K562 (cell line): ENCODE measurements at places on chromosomes 5 and 9. TPM values are rescaled to one million over a fixed set of nuclear protein-coding genes. Genes with fewer than 3 reads are reported as not detected.

HAVCR2 gene
- not detected in 2 replicates for total RNA-seq

CD14 gene
- total RNA-seq: 0.31 and 0.47 TPM in 2 replicates

PCDHA13 gene
- not detected in 2 replicates for total RNA-seq

SLC46A2 gene
- 0.07 TPM in 1 of 2 replicates, not detected in the other for total RNA-seq

SH3GL2 gene
- total RNA-seq: not detected in 2 replicates

DNA sequence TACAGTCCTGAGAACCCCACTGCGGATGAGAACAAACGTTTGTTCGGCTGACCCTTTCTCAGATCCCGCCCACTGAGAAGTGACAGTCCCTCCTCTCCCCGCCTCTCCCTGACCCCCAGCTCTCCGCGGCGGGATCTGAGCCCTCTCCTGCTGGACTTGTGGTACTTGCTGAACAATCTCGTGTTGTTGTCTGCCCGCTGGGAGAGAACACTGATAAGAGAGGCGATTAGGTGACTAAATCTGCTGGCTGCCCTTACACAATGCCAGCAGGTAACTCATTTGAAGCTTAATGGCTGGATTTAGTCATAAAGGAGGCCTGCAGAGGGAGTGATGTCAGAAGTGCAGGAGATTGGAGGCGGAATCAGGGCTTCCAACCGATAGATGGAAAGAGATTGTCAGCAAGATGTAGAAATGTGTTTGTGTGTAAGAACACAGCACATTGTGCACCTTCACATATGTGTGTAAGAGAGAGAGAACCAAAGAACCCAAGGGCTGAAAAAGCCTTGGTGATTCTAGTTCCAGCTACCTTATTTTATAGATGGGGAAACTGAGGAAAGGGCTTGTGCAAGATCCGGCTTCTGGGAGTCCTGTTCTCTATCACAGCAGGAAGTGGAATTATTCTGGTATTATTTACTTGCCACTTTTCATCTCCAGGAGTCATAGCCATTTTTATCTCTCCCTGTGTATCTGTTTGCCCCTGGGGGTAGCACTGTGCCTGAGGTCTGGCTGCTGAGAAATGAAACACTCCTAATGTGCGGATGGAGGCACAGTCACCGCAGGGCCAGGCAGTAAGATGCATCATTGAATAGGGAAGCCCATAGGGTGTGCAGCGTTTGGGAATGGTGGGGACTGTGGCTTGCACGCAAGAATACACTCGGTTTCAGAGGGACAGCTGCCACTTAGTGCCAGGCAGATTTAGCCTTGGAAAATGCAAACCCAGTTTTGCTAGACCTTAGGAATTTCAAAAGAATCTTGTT, 203.7 kb upstream of the MSX2 start:
- H3K36me3 ChIP-seq: no peaks in the 10 kb centered on the region
- no peak overlapping the region for H3K27ac ChIP-seq
- H3K4me1 ChIP-seq: no peaks in the 10 kb centered on the region
- H3K4me3 ChIP-seq: no peak overlapping the region
- no peak for DNase-seq
- H3K27me3 ChIP-seq: peaks cover 19% of the 10 kb centered on the region

DNA sequence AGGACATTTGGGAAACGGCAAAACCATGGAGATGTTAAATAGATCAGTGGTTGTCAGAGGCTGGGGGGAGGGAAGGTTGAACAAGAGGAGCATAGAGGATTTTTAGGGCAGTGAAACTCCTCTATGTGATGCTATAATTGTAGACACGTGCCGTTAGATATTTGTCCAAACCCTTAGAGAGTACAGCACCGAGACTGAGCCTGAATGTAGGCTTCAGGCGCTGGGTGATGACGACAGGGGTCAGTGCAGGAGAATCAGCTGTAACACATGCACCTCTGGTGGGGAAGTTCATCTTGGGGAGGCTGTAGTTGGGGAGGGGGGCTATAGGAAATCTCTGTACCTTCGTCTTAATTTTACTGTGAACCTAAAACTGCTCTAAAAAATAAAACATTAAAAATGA, 22.2 kb upstream of the CLPTM1L start:
- peak; percentile 38 for DNase-seq
- H3K4me1 ChIP-seq: no peaks in the 10 kb centered on the region
- no peaks in the 10 kb centered on the region for H3K36me3 ChIP-seq
- H3K4me3 ChIP-seq: no peak overlapping the region
- H3K27me3 ChIP-seq: peaks cover 78% of the 10 kb centered on the region

DNA sequence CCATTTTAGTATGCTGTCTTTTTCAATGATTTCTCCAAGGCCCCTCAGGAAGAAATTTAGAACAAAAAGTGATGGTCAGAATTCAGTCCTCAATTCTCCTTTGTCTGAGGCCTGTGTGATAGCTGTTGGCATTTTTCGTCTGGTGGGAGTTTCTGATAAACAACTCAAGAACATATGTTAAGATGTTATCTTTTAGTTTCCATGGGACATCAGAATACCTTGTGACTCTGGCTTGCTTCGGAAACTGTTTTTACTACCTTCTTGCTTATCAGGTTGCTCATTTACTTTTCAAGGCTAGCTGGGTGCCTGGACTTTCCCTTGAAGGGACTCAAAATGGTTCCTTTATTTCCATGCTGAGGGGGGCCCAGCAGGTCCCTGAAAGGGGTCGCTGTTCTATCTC, 97.2 kb downstream of the INVS start:
- no peak overlapping the region; the same call in 2 of the 3 replicates for H3K27ac ChIP-seq
- no peak overlapping the region for H3K4me3 ChIP-seq
- no peaks in the 10 kb centered on the region for H3K27me3 ChIP-seq
- peak; percentile 44 for DNase-seq
- no peaks in the 10 kb centered on the region for H3K36me3 ChIP-seq

- no peak overlapping the region for H3K27ac ChIP-seq
- no peaks in the 10 kb centered on the region for H3K27me3 ChIP-seq
- DNase-seq: no peak
- no peaks in the 10 kb centered on the region for H3K4me1 ChIP-seq
- H3K36me3 ChIP-seq: no peaks in the 10 kb centered on the region
- no peak overlapping the region for H3K4me3 ChIP-seq
Measured at GRCh38 chr9:20568400-20568799, 53.9 kb downstream of the MLLT3 start.

DNA sequence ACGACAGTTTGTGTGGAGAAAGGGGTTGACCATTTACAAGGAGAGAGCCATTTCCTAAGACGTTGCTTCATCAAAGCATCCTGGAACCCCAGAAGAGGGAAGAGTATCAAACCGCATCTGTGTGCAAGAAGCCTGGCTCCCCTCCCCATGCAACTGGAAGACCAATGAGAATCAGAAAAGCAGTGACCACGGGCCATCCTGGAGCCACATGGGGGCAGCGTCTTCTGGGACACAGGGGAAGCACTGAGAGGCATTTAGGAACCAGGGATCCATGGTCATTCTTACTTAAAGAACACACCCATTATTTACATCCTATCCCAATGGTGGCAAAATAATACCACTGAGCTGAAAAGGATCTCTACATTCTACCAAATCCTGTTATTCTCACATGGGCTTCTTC, 29.3 kb downstream of the SEMA5A start:
- no peak for DNase-seq
- H3K27ac ChIP-seq: no peak overlapping the region
- no peak overlapping the region for H3K4me3 ChIP-seq
- H3K27me3 ChIP-seq: no peaks in the 10 kb centered on the region
- H3K4me1 ChIP-seq: no peaks in the 10 kb centered on the region

DNA sequence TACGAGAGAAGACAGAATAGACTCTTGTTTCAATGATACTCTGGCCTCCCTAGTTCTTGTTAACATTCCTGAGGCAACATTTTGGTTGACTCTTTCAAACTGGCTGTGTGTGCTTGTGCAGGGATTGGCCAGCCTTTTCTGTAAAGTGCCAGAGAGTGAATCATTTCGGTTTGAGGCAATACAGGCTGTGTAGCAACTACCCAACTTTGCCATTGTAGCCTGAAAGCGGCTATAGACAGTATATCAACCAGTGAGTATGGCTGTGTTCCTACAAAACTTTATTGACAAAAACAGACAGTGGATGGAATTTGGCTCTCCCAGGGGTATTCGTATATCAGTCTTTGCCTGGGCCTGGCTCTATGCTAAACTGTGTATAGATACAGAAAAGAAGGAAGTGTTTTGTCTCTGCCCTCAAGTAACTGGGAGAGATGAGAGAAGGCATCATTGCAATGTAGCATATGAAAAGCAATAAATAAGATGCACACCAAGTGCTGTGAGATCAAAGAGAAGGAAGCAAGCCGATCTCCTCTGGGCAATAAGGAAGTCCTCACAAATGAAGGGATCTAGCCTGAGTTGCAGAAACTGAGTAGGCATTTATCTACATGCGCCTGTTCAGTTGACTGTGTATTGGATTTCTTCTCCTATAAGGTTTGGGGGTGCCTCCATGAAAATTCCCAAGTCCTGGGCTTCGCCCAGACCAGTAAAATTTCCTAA, 568.0 kb upstream of the KLF4 start:
- no peaks in the 10 kb centered on the region for H3K36me3 ChIP-seq
- H3K27me3 ChIP-seq: no peaks in the 10 kb centered on the region
- H3K27ac ChIP-seq: no peak overlapping the region
- H3K4me3 ChIP-seq: no peak overlapping the region

DNA sequence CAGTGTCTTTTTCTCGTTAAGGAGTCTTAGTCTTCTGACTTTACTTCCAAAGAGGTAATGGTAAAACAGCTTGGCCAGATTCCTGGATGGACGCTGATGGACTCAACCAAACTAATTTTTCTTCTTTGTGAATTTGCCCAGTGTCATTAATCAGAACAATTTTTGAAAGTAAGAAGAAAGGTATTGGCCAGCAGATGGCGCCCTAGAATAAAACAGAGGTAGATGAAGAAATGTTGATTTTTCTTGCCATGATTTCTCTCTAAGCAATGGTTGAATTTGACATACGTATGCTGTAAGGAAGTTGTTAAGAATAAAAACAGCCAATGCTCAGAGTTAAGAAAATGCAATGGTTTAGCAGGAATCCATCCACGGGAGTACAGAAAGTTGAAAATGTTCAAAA, 500.0 kb downstream of the DIRAS2 start:
- H3K27ac ChIP-seq: no peak overlapping the region
- no peaks in the 10 kb centered on the region for H3K4me1 ChIP-seq
- H3K4me3 ChIP-seq: no peak overlapping the region
- DNase-seq: peak; percentile 6
- H3K36me3 ChIP-seq: no peaks in the 10 kb centered on the region
- no peaks in the 10 kb centered on the region for H3K27me3 ChIP-seq

DNA sequence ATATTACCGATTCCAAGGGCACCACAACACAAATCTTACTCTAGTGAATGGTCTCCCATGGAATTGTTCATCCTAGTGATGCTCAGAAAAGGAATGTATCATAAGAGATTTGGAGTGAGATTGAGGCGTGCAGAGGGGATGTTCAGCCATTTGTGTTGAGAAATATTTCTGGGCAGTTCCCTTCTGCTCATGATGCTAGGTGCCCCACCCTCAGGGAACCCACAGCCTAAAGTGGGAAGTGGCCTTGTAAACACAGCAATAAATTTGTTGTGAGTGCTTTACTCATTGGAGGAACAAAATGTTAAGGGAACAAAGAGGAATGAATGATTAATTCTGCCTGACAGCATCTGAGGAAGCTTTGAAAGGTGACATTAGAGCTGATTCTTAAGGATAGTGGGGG, 129.9 kb downstream of the TLE4 start:
- no peak overlapping the region for H3K4me3 ChIP-seq
- H3K27me3 ChIP-seq: no peaks in the 10 kb centered on the region
- H3K27ac ChIP-seq: no peak overlapping the region
- no peaks in the 10 kb centered on the region for H3K4me1 ChIP-seq

GRCh38 chr5:32551194-32551593, 34.2 kb upstream of the SUB1 start:
- no peaks in the 10 kb centered on the region for H3K27me3 ChIP-seq
- no peak for DNase-seq
- H3K4me3 ChIP-seq: no peak overlapping the region
- H3K4me1 ChIP-seq: no peaks in the 10 kb centered on the region

DNA sequence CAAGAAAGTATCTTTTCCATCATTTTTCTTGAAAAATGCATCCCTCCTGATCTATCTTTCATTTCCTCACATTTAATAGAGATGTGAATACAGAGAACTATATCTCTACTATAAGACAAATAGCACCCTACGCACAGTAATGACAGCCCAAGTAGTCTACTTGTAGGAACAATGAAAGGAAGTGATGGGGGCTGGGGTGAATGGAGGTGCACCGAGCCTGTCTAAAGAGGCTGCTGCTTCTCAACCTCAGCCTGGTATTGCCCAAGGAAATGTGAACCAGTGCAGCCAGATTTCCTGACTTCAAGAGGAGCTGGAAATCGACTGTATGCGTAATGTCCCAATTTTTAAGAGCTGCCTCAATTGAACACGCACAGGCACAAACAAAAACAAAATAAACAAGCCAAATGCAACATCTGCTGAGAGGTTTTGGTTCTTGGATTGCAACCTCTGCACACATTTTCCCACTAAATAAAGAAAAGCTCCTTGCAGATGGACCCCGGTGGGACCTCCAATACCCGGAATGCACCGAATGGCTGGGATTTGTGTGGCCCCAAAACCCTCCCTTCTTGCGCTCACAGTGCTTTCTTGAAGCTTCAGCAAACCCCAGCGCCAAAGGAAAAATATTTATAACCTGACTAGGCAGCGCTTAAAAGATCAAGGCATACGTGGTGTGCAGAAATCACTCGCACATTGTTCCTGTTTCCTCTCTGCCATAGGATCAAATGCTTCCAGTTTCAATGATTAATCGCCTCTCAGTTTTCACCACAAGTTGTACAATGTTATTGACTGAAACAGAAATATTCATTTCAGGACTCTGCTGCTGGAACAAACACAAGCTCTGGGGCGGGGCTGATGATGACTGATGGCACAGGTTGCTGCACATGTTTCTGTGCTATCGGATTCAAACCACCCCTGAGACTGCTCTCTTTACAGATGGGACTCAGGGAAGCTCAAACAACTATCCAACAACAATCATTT, 68.3 kb downstream of the KCNIP1 start:
- no peaks in the 10 kb centered on the region for H3K36me3 ChIP-seq
- H3K27ac ChIP-seq: no peak overlapping the region
- peaks cover 23% of the 10 kb centered on the region; the same call in 1 of the 2 replicates for H3K27me3 ChIP-seq
- no peak overlapping the region for H3K4me3 ChIP-seq
- no peaks in the 10 kb centered on the region for H3K4me1 ChIP-seq

DNA sequence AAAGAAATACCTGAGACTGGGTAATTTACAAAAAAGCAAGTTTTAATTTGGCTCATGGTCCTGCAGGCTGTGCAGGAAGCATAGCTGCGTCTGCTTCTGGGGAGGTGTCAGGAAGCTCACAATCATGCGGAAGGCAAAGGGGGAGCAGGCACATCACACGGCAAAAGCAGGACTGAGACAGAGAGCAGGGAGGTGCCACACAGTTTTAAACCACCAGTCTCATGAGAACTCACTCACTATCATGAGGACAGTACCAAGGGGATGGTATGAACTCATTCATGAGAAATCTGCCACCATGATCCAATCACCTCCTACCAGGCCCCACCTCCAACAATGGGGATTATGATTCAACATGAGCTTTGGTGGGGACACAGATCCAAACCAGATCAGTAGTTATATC, 96.2 kb downstream of the OSTF1 start:
- DNase-seq: no peak
- H3K27ac ChIP-seq: no peak overlapping the region
- no peaks in the 10 kb centered on the region for H3K27me3 ChIP-seq
- no peak overlapping the region for H3K4me3 ChIP-seq
- H3K36me3 ChIP-seq: no peaks in the 10 kb centered on the region

DNA sequence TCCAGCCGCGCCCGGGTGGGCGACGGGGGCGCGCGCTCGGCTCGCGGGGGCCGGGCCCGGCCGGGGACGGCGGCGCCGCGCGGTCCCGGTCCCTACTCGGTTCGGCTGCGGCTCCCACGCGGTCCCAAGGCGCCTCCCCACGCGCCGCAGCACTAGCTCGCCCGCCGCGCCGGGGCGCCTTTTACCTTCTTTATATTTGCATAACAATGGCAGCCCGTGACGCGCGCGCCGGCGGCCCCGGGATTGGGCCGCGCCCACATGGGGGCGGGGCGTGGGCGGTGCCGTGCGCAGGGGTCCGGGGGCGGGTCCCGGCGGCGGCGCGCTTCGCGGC, at the start of gene NRARP:
Gene NRARP (minus strand): TSS at position 154 of the 331 bp plus-strand sequence. CDS start 343 bp downstream, outside the sequence.
- peak within 1 kb of the TSS; percentile 90 for H3K4me3 ChIP-seq
- peaks cover 84% of the 10 kb centered on the region for H3K4me1 ChIP-seq
- DNase-seq: no peak
- H3K27ac ChIP-seq: peak within 1 kb of the TSS; percentile 88
